ENCODE measurements at places on chromosomes 12 and 14.

- no peak for DNase-seq
Observed at GRCh38 chr12:78683626-78684025, 180.9 kb upstream of the SYT1 start.

- no peak for DNase-seq
Observed at GRCh38 chr14:97705107-97705506, 907.9 kb downstream of the VRK1 start.

DNA sequence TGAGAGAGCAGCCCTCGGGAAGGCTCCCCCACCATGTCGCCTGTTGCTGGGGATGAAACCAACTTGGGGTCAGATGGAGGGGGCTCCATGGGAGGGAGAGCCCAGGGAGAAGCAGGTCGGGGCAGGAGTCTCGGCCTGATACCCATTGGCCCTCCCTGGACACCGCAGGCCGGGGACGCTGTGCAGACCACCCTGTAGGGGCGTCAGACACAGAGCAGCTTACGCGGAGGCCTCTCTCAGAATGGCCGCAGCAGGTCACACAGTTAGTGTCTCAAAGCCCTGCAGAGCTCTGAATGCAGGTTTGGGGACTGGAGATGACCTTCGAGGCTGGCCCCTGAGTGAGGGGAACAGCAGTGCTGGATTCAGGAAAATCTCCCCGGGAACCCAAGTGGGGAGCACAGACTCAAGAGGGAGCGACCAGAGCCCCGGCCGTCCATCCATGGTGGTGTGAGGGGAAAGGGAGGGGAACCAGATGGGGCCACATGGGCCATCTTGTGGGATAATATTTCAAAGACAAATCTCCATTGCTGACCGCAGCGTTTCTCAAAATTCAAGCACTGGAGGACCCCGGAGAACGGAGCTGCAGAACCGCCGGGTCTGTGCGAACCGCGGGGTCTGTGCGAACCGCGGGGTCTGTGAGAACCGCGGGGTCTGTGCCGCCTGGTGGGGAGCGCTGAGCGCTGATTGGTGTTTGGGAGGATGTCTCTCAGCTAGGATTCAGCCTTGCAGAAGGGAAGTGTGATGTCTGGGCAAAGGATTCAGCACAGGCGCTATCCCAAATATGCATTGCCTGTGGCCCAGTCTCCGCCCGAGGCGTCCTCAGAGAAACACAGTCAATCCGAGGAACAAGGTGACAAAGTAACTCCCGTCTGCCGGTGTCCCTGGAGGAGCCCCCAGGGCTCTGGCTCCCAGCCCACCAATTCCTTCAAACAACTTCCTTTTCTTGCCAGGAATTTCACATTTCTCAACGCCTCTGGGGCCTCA lies 324.4 kb upstream of the RTL1 start:
- no peak for DNase-seq

- peak; percentile 84 for DNase-seq
Observed at GRCh38 chr14:54343272-54344121, 53.3 kb upstream of the CDKN3 start.

- no peak for DNase-seq
Observed at GRCh38 chr12:97075161-97075933, 168.3 kb downstream of the NEDD1 start.

GRCh38 chr14:92553438-92553837 lies 39.9 kb downstream of the RIN3 start:
- peak; percentile 71 for DNase-seq
